ENCODE measurements at places on chromosomes 3 and 15.

DNA sequence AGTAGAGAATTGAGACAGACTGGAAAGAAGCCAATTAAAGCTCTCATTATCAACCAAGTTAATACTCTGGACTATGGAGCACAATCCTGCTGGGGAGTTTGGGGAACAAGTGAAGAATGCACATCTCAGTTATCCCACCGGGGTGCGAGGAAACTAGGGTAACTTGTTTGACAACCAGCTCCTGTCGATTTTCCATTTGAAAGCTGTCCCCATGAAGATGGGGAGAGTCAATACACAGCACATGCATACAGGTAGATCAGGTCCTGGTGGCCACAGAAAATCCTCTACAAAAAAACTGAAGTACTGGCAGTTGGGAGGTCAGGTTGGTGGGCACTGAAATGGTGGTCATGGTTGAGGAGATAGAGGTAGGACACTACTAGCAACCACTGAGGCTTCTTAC is 25.7 kb upstream of the GRAMD1C start:
- DNase-seq, result no peak

- no peak for DNase-seq
These were observed 59.6 kb upstream of the IQSEC1 start for GRCh38 chr3:13132731-13133410.

- no peak for DNase-seq
These were observed 502.8 kb downstream of the IGSF11 start for GRCh38 chr3:118531816-118532215.

DNA sequence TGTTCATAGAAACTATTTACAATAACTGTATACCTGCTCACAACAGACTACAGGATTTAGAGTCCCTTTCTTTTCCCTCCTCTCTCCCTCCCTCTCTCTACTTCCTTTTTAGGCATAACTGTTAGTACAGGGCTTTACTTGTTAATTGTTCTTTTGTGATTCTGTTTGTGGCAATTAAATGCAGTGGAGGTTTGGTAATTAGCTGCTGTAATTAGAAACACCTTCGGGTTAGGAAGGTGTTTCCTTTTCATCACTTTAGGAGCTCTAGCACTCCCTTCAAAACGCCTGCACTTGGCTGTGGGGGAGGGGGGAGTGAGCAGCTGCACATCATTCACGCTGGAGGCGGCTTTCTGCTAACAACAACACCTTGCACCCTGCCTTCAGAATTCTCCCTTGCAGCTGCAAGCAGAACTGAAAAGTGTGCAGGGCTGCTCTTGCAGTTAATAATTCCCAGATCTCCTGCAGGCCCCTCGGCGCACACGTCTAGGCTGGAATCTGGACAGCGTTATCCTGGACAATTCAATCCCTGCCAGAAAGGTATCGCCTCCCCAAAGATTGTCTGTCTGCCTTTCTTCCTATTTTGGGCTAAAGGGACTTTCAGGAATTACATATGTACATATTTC is 242.6 kb upstream of the RGMA start:
- peak; percentile 72 for DNase-seq

GRCh38 chr15:69908060-69908459 is 189.7 kb downstream of the TLE3 start:
- no peak for DNase-seq

DNA sequence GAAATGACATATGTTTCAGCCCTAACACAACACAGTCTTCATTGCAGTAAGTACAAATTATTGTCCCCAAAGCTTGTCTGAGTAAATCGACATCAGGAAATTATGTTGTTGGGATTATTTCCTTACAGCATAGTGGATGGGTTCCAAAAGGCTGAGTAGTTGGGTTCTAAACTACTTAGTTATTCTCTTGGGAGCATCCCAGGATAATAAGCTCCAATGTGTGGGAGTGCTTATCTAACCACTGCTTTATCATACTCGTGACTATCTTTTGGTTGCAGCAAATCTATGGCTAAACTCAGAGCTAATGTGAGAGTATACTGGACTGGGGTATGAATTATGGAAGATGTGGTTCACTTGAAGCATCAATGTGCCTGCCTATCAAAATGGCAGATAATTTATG is 128.5 kb downstream of the RBMS3 start:
- no peak for DNase-seq

- no peak for DNase-seq
These were observed 27.2 kb upstream of the GNB5 start for GRCh38 chr15:52218371-52218770.

DNA sequence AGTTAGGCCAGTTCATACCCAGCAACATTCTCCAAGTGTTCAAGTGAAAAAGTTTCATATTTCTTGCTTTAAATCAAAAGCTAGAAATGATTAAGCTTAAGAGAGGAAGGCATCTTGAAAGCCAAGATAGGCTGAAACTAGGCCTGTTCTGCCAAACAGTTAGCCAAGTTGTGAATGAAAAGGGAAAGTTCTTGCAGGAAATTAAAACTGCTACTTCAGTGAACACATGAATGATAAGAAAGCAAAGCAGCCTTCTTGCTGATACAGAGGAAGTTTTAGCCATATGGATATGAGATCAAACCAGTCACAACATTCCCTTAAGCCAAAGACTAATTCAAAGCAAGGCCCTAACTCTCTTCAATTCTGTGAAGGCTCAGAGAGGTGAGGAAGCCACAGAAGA is 274.7 kb downstream of the TUSC7 start:
- DNase-seq, result no peak

- no peak for DNase-seq
These were observed 6.4 kb upstream of the SLC51B start for GRCh38 chr15:65038836-65039235.

GRCh38 chr3:161251716-161252115 is 30.6 kb downstream of the NMD3 start:
- DNase-seq, result no peak

DNA sequence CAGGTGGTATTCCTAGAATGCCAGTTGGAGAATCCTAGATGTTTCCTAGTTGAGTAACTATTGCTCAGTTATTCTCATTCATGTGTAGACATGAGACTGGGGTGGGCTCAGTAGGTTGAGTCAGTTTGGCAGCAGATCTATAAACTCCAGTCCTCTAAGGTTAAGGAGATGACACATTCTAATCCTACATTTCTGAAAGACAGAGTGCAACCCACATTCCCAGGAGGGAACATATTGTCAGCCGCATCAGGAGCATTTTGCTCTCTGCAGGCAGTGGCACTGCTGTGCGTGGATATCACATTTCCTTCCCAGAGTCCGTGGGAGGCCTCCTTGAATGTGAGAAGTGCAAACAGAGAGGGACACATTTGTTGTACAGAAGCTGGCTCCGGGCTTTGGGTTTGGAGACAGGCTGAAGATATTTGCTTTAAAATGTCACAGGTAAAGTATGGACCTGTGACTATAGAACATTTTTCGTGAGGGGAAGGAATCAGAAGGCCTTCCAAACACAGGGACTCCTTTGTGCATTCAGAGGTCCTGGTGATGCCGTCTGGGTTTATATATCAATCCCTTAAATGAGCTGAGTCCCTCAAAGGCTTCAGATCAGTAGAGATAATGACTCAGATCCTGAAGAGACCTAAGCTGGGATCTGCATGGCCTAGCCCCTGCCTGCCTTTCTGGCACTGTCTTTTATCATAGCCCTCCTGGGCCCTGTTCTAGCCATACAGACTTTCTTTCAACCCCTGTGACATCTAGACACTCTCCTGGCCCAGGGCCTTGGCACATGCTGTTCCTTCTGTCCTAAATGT is 156.5 kb downstream of the CADPS start:
- peak; percentile 94 for DNase-seq

DNA sequence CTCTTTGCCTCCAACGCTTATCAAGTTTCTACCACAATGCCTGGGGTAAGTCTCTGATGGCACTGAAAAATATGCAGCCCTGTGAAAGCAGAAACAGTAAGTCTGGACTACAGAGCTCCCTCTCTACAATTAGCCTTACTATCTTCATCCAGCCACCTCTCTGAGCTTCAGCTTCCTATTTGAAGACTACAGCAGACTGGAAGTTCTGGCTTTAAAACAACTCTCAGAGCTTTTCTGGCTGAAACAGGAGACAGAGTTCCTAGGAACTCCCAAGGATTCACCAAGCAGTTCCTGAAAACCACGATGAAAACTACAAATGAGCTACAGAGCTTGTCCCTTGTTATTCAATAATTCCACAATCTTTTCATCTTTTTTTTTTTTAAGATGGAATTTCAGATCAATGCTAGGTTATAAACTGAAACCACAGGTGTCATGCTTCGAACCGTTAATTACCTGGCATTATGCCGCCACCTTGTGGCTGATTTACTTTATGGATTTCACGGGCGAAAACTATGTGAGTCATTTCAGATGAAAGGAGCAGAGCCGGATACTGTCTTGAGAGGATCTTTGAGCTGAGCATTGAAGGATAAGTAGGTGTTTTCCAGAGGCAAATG is 3.9 kb downstream of the CRYGS start:
- DNase-seq, result peak; percentile 55

- DNase-seq, result no peak
These were observed 30.9 kb downstream of the EAF1 start for GRCh38 chr3:15458212-15458780.

- no peak for DNase-seq
These were observed 1042.9 kb downstream of the ROBO1 start for GRCh38 chr3:78724859-78725258.

DNA sequence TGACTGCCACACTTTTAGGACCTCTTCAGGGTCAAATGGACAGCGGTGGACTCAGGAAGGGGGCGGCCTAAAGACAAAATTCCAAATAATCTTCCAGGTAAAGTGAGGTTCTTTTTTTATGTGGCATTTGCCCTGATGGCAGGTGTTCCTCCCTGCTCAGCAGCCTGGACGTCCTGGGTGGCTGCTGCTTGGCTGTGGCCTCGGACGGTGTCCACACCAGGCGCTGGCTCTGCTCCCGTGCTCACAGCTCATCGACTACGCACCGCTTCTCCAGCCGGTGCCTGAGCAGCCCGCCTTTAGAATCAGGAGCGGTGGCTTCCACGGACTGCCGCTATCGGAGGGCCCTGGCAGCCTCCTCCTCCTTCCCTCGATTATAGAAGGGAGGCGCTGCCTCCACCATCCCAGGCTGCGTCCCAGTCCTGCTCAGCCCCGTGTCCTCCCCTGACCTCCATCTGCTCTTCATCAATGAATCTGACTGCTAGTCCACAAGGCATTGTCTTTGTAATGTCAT is 41.9 kb downstream of the PCSK6 start:
- DNase-seq, result no peak

DNA sequence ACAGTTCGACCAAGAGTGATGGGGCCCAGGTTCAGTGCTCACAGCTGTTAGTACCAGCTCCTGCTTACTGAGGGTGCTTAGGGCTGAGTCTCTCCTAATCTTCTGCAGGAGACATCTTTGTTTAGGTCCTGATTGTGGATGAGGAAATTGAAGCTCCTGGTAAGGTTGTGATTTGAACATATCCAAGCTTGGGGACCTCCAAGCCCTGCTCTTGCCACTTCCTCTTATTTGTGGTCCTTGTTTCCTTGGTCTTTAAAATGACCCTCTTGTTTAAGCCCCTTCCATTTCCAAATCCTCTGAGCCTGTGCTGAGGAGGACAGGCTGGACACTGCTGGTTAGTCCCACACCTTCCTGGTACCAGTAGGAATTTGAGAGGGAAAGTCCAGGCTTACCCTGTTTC is 87.0 kb downstream of the EEFSEC start:
- no peak for DNase-seq

DNA sequence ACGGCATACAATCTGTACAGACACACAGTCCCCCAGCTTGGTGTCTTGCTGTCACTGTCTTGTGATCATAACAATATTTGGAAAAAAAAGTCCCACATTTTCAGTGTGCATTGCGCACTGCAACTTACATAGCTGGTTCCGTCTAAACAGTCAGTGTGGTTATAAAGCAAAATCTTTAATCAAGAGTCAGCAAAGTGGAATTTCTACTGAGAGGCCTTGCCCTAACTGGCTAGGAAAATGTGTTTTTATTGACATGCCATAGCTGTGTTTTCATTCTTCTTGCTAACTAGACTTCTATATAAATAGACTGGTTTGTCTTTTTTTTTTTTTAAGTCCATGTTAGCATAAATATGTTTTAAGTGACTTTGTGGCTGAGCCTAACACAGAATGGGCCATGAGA is 174.8 kb downstream of the POLR2M start:
- no peak for DNase-seq

DNA sequence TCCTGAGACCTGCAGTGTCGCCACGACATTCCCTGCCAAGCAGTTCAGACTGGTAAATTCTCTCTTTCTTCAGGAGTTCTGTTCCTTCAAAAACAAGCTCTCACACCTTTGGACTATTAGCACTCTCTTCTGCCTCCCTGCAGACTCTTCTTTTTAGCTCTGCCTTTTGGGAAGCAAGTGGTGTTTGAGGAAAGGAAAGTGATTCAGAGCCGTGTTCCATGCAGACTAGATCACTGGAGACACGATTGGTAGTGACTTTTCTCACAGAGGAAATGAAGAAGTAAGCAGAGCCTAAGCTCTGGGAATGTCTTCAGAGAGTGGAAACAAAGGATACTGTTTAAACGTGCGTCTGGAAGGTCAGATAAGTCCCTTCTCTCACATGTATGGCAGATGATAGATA is 270.6 kb upstream of the TPRG1 start:
- no peak for DNase-seq

- DNase-seq, result no peak
These were observed 9.4 kb upstream of the DYNLT2B start for GRCh38 chr3:196327405-196327804.

Measured in NCI-H2171 treated with DMSO at 0.1 percent for 48 hours (cell line).